ENCODE measurements at places on chromosomes 5 and 9. TPM values are rescaled to one million over a fixed set of nuclear protein-coding genes. Genes with fewer than 3 reads are reported as not detected.

Gene FAM163B
- not detected for polyA plus RNA-seq

Gene AJM1
- polyA plus RNA-seq, result 1.5 TPM

Gene LARP1
- polyA plus RNA-seq, result 147 TPM

Gene TMEM171
- polyA plus RNA-seq, result 6.8 TPM

Gene GPR21
- 0.62 TPM for polyA plus RNA-seq

Gene IFNA21
- polyA plus RNA-seq, result not detected

Gene TAS2R1
- not detected for polyA plus RNA-seq

Gene RASGRF2
- 1.6 TPM for polyA plus RNA-seq

Gene IL6ST
- 132 TPM for polyA plus RNA-seq

Gene NXNL2
- polyA plus RNA-seq, result 3.1 TPM

Data from left renal cortex interstitium (tissue), 4 donors.